Kasumi-1 (cell line): ENCODE measurements at places on chromosomes 12 and 14.
A peak's percentile ranks its signal among the peaks of the same experiment; 100 is the strongest.

- DNase-seq: no peak
Observed at GRCh38 chr12:89210277-89210676, 142.0 kb downstream of the DUSP6 start.

- no peak for DNase-seq
Observed at GRCh38 chr14:101623077-101623372, 61.7 kb downstream of the DIO3 start.

DNA sequence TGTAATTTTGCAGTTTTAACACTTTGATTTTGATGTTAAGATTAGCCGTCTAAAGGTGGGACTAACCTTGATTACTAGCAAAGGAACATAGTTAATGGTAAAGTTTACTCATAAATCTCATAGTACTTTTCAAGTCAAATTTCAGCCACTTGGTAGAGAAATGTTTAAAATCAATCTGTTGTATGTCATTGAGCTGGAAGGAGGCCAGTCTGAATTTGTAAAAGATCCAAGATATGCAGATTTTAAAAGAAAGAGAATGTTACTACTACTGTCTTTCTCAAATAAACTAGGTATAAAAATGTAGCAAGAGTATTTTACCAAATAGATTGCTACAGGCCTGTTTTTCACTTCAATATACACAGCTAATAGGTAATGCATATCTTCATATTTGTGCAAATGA lies 600.8 kb upstream of the SEL1L start:
- DNase-seq: no peak

GRCh38 chr12:122501489-122501989 lies 807 bp upstream of the ZCCHC8 start:
- DNase-seq: peak; percentile 44

- DNase-seq: no peak
Observed at GRCh38 chr14:36221112-36221511, 44.6 kb upstream of the PTCSC3 start.

DNA sequence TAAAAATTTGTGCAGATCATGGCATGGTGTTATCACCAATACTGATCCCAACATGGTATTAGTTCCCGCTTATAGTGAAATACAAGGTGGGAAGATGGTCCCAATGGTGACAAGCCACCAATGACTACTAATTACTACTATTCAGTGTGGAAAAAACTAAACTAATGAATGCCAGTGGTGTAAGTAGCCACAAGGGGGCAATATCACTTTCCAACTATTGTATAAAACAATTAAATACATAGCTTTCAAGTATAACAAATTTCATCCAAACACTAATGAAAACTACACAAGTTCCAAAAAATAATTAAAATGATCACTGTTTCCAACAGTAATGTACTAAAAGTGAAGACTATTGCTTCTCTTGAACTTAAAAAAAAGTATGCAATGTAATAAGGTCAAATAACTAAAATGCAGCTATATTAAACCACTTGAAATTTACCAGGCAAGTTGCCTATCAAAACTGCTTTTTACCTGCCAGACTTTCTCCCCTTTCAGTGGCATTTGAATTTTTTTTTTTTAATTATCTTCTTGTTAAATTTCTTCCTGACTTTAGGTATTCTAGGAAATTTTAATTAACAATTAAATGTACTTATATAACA lies 58.0 kb downstream of the PAPLN start:
- DNase-seq: peak; percentile 70

- no peak for DNase-seq
Observed at GRCh38 chr14:104132981-104133380, 5.4 kb upstream of the KIF26A start.

GRCh38 chr12:12689647-12690300 lies 6.2 kb downstream of the GPR19 start:
- DNase-seq: no peak
